Caudate nucleus (tissue), 63 donors: ENCODE measurements at places on chromosomes 1 and 21.

- no peak for DNase-seq
These were observed 91.2 kb downstream of the ACTL8 start for GRCh38 chr1:17846341-17846740.

DNA sequence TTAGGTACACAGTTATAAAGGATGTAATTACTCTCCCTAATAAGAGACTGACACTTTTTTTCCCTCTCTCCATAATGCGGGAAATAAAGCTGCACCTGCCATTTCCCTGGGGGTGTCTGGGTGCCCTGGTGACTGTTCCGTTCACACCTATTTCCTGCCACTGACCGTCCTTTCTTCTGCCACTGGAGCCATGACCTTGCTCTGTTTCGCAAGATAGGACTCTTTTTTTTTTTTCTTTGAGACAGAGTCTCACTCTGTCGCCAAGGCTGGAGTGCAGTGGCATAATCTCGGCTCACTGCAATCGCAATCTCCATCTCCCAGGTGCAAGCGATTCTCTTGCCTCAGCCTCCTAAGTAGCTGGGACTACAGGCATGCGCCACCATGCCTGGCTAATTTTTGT lies 66.1 kb upstream of the SERBP1 start:
- DNase-seq: no peak

GRCh38 chr21:33313611-33314010 lies 11.2 kb upstream of the IFNAR1 start:
- no peak for DNase-seq

DNA sequence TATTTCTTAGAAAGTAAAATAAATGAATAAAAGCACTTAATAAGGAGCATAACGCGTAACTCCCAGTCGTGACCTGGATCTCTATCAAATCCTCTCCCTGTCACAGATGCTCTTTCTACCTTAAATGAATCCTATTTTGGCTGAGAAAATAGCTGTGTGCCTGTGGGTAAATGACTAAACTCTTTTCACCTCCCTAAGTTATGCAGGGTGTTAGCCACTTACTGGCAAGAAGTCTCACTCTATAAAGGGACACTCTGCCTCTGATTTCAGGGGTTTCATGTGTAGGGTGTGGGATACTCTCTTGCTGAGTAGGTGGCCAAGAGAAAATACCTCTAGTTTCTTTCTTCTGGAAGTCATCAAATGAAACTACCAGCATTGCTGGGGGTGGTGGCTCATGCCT lies 24.3 kb upstream of the PPP1R15B start:
- no peak for DNase-seq

DNA sequence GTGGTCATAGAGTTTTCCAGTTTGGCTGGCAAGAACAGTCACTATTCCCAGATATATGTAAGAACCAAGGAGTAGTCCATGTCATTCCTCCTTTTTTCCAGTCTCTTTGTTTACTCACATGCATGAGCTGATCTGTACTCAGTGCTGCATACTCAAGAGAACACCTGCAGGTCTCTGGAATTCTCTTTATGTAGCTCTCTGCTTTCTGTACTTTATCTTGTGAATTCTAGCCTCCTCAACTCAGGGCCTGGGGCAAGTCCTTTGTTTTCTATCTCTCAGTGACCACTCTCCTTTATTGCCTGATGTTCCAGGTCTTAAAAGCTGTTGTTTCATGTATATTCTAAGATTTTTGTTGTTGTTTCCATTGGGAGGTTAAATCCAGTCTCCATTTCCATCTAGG lies 478.9 kb downstream of the DPYD start:
- no peak for DNase-seq

- DNase-seq: no peak
These were observed 71.4 kb downstream of the DDR2 start for GRCh38 chr1:162703708-162704107.

DNA sequence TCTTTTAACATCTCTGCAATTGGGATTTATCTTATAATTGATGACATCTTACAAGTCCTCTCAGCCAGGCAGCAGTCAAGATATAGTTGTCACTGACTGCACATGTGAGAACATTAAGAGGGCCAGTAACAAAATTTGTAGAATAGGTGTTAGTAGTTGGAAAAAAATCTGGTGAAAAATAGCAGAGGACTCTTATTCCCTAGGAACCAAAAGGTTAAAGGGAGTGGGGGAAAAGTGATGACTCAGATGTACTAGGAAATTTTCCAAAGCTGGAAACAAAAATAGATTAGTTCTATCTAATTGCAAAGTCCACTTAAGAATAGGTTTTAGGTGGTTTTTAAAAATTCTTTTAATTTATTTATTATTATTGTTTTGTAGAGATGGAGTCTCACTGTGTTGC lies 3.6 kb downstream of the NUP210L start:
- DNase-seq: no peak

GRCh38 chr1:88327391-88328267 lies 356.4 kb upstream of the PKN2 start:
- no peak for DNase-seq

GRCh38 chr1:198298640-198299039 lies 141.8 kb downstream of the NEK7 start:
- no peak for DNase-seq

DNA sequence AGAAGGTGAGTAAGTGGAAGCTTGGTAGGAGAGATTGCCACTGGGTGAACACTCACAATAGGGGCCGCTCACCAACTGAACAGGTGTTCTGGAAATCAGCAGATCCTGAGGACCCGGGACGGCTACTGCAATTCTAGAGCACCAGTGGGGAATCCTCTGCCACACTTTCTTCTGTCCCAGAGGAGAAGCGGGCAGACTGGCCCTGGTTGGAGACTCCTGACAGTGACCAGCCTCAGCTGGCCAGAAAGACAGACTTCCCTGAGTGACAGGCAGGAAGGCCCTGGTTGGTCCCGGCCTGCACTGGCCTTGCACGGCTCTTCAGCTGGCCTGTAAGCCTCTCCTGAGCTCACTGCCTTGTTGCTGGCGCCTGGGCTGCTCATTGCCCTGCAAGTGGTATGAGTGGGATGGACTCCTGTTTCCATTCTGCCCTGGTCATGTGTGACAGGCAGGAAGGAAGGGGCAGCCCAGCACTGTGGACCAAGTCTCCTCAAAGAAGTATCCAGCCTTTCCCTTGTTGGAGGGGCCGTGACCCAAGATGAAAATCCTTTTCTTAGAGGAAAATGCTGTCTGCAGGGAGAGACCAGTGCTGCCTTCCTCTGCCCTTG lies 34.5 kb downstream of the MAN1C1 start:
- no peak for DNase-seq

DNA sequence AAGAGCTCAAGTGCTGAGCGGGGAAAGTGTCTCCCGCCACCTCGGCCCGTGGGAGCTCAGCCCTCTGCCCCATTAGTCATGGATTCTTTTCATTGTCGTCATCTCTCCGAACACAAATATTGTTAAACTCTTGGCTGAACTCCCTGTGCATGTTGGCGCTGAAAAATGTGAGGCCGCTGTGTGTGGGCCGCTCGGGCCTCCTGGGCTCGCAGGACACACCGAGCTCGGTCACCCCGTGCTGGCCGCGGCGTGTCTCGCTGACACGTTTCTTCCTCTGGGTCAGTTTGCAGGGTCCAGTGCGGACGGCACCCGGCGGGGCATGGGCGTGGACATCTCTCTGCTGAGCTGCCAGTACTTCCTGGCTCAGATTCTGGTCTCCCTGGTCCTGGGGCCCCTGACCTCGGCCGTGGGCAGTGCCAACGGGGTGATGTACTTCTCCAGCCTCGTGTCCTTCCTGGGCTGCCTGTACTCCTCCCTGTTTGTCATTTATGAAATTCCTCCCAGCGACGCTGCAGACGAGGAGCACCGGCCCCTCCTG lies 25.6 kb downstream of the SLC45A1 start:
- no peak for DNase-seq

GRCh38 chr1:188891958-188892357 lies 1585.7 kb downstream of the BRINP3 start:
- DNase-seq: no peak

GRCh38 chr1:17775796-17776195 lies 20.7 kb downstream of the ACTL8 start:
- no peak for DNase-seq

DNA sequence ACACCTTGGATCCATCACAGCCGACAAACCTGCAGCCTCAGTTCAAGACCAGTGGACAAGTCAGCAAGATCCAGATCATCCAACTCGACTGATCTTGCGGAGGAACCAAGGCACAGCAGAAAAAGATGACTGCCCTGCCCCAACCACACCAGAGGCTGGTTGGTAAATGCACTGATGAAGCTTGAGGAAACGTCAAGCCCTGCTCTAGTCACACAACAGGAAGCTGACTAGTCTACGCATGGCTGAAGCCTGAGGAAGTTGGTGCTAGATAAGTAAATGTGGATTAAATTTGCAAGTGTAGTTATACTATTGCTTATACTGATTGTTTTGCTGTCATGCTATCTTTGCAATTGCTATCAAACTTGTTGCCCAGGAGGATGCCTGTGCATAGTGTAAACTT lies 89.0 kb downstream of the LIPI start:
- no peak for DNase-seq

- DNase-seq: no peak
These were observed 364 bp downstream of the GOLPH3L start for GRCh38 chr1:150696590-150696989.

- DNase-seq: no peak
These were observed 17.4 kb downstream of the DMRTA2 start for GRCh38 chr1:50405814-50406213.

GRCh38 chr21:41368735-41369104 lies 6.9 kb downstream of the MX2 start:
- DNase-seq: no peak

- DNase-seq: no peak
These were observed 57.0 kb downstream of the CHD5 start for GRCh38 chr1:6123083-6123482.

- no peak for DNase-seq
These were observed 70.4 kb downstream of the VAV3 start for GRCh38 chr1:107894605-107895004.

DNA sequence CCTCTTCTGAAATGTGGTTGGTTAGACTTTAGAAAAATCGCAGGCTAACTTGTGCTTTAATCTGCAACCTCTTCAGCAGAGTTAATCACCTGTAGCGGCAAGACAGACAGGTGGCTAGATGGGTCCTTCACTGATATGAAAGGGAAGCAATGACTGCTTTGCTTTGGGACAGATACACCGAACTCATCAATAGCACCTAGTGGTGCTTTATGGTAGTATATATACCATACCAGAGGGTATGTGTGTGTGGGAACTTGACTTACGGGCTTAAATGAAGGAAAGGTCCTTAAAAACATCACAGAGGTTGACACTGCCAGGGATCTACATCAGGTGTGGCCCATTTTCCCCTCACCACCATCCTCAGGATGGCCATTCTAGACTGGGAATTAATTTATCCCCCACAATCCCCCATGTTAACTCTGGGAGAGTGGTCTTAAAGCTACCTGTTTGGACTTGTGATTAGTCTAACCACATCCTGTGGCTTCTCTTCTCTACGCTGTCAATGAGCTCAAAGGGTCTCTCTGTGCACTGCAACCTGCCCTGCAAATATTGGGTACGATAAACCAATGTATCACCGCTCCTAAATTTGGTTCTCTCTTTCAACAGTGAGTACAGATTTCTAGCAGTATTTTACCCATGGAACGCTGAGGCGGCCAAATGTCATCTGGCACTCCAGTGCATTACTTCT lies 162.7 kb downstream of the SIPA1L2 start:
- no peak for DNase-seq

GRCh38 chr21:40641042-40641441 lies 205.9 kb downstream of the DSCAM start:
- DNase-seq: no peak

- DNase-seq: no peak
These were observed 21.2 kb downstream of the PRRX1 start for GRCh38 chr1:170685166-170685565.

GRCh38 chr1:198128533-198128932 lies 28.3 kb upstream of the NEK7 start:
- DNase-seq: no peak

DNA sequence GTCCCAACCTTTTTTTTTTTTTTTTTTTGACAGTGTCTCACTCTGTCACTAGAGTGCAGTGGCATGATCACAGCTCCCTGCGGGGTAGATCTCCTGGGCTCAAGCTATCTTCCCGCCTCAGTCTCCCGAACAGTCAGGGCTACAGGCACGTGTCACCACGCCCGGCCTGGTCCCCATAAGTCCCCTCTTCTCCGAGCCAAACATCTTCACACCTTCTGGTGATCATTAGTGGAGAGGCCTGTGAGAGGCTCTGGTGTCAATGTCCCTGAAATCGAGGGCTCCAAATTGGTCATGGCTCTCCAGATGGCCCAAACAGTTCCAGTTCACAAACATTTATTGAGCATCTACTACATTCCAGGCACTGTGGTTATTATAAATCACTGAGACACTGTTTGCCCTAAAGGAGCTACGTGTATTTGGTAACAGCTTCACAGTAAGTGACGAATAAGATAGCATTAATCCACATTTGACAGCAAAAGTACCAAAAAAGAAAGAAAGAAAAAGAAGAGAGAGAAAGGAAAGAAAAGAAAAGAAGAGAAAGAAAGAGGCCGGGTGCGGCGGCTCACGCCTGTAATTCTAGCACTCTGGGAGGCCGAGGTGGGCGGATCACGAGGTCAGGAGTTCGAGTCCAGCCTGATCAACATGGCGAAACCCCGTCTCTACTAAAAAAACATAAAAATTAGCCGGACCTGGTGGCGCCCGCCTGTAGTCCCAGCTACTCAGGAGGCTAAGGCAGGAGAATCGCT lies 867 bp upstream of the TIMM17A start:
- no peak for DNase-seq

- no peak for DNase-seq
These were observed 55.4 kb upstream of the SCYL3 start for GRCh38 chr1:169949139-169949538.

DNA sequence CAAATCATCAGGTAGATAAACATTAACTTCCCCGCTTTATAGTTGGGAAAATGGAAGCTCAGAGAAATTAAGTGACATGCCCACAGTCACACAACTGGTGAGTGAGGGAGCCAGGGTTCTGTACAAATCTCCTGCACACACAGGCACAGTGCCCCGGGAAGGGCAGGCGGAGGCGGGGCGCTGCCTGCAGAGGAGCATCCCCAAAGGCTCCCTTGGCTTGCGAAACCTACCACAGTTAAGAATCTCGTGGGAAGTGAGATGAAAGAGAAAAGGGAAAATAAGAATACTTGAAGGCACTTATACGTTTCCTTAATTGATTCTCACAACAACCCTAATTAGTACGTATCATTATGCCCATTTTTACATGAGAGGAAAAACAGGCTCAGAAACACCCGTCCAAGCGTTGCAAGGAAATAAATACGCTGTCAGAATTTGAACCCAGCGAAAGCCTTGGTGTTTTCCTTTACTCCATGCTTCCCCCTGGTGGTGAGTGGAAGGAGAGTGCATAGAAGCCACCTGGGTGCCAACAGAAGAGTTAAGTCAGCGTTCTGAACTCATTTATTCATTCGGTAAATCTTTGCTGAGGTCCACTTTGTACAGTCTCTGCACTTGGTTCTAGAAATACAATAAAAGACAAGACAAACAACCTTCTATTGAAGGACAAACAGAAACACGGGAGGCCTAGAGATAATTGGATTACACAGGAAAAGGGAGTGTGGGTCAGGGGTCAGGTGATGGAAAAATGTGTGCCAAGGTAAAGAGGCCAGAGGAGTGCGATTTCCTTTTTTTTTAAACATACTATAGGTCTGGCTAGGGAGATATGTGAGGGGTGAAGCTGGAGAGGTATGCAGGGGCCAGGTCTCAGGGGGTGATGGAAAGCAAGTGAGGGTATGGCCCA lies 28.4 kb downstream of the ACP6 start:
- no peak for DNase-seq
